ENCODE measurements at places on chromosomes 5 and 9. TPM values are rescaled to one million over a fixed set of nuclear protein-coding genes. Genes with fewer than 3 reads are reported as not detected.

DNA sequence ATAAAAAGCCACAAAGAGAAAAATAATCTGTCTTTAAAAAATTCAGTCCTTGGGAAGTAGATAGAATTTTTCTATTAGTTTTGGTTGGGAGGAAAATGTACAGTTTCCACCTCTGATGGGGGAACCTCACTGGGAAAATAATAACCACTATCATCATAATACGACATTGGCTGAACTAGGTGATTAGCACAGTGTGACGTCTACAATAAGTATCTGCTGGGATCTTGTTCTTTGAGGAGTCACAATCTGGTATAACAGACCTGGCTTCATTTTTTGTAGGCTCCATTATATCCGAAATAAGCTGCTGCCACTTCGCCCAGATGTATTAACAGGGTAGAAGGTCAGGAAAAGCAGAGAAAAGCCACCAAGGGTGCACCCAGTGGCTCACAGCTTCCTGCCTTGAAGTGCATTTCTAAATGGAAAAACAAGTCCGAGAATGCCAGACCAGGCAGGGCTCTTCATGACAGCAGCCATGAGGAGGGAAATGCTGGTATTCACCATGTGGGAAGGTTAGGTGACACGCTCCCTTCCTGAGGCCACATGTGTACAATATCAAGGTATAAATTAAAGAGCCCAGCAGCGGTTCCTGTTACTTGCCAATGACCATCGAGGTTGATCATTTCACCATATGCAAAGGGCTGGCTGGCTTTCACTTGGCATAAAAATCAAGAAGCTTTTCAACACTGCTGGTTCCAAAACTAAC is 152.8 kb downstream of the PRELID2 start:
- no peak for DNase-seq

DNA sequence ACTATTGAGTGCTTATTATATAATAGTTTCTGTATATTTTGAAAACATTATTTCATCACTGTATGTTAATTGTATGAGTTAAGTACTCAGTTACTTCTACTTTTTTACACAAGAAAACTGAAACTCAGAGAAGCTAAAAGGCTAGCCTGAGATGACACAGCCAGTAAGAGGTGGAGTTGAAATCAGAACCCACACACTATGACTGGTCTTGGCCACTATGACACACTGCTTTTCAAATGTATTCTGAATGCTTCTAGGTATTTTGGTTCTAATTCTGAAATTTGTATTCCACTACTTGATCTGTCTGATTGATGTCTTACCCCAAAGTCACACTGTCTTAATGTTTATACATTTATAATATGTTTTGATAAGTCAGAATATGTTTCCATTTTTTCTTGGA is 181.8 kb downstream of the ZDHHC21 start:
- DNase-seq, result no peak

DNA sequence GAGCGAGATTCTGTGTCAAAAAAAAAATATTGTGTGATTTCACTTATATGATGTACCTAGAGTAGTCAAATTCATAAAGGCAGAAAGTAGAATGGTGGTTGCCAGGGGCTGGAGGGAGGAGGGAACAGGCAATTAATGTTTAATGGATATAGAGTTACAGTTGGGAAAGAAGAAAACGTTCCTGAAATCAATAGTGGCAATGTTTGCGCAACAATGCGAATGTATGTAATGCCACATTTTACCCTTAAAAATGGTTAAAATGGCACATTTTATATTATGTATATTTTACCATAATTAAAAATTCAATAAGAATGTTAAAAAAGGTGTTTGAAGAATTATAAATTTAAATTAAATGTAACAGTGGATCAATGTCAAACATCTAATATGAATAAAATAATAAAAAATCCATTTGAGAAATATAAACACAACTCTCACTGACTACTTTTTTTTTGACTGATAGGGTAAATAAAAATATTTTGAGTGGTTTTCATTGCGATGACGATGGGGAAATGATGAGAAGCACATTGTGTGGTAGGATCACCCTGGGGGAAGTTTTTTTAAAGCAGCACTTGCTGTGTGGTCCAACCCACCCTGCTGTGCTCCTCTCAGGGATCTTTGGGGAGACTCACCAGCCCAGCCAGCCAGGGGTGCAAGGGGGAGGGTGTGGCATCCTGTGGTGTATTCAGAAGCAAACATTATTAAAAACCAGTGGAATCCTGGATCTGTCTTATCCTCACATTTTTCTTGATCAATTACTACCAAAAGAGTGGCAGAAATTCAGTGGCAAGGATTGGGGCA is 4.3 kb downstream of the FYB1 start:
- DNase-seq, result no peak

DNA sequence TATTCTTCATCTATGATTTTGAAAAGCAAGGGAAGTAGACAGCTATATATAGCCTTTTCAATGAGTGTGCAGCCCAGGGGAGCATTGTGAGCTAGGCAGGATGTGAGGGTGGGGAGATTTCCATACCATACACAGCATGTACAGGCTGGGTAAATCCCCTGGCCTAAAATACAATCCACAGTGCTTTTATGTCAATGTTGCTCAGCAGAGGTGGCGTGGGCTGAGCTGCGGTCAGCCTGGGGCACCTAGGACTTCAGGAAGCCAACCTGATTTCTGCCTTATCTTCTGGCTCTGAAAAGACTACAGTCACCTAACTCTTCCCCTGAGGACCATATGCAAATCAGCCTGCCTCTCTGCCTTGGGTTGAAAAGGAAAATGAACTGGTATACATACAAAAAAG is 6.3 kb upstream of the GARIN3 start:
- DNase-seq, result no peak

DNA sequence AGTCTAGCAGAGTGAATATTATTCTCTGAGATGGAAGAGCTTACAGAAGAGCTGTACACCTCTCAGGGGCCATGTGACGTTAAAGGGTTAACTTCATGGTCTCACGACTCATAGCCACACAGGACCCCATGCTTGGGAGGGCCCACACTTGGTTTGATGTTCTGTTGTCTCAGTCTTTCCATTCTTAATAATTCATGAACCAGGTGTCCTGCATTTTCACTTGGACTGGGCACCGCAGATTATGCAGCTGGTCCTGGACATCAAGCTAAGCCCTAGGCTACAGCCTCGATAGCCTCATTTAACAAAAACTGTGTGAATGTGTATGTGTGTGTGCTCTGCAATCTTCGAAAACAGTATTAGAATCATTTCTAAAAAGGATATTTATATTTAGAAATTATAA is 323.5 kb downstream of the PLK2 start:
- DNase-seq, result no peak

Gene INSL6
- polyA plus RNA-seq, result not detected

Data from keratinocyte (primary cell).